ENCODE measurements at places on chromosomes 12 and 14.

DNA sequence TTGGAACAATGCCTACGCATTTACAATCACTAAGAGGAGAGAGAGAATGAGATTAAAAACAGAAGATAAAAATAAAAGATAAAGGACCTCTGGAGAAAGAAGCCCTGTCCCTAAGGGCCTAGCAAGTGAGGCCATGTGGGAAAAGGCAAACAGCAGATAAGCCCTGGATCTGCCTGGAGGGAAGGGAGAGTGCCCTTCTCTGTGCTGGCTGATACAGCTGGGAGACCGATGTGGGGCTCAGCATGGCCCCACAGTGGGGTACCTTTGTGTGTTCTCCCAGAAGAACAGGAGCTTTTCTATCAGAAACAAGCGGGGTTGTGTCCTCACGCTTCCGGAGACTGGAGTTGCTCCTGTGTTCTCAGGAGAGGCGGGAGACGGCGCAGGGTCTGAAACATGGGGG is 59.9 kb downstream of the TMCC3 start:
- DNase-seq = no peak

DNA sequence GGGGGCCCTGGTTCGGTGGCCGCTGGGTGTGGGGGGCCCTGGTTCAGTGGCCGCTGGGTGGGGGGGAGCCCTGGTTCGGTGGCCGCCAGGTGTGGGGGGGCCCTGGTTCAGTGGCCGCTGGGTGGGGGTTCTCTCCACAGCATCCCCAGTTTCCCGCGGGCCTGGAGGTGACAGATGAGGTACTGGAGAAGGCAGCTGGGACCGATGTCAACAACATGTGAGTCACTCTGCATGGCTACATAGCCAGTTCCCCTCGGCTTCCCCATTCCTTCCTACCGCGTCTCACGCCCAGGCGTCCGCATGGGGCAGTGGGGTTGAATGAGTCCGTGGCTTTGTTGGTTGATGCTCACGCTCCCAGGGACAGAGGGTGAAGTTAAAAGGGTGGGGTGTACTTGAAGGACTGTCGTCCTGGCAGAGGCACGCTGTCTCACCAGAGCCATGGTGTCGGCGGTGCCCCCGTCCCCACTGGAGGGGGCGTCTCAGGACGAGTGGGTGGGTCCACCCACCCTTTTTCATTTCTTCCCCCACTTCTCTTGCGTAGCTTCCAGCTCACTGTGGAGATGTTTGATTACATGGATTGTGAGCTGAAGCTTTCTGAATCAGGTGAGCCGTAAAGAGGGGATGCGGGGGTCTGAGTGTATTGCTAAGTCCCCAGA is 15.6 kb downstream of the HIP1R start:
- DNase-seq = no peak

- no peak for DNase-seq
Observed at GRCh38 chr12:21695986-21696385, 38.3 kb upstream of the LDHB start.

DNA sequence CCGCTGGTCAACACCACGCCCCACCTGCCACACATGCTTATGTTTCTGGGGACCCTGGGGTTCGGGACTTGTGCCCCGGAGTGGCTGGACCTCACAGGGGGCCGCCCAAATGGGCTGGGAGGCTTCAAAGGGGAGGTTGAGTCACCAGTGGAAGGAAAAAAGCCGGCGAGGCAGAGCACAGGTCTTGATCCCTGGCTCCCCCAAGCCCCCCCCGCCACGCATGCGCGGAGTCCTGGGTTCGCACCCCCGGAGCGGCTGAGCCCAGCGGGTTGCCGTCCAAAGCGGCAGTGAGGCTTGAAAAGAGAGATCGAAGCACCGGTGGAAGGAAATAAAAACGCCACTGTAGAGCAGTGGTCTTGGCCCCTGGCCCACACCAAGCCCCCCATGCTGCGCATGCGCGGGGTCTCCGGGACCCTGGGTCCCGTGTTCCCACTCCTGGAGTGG is 313.5 kb downstream of the ALG10 start:
- no peak for DNase-seq

GRCh38 chr14:36588788-36589187 is 6.4 kb upstream of the NKX2-8 start:
- DNase-seq = no peak

GRCh38 chr14:20469890-20470602 is 840 bp downstream of the PNP start:
- DNase-seq = peak; percentile 74
